Stimulated activated CD4-positive, alpha-beta T cell treated with anti-CD3 and anti-CD28 coated beads, Interleukin-1b, Interleukin-23, amount 100 ng/mL, for 1 hour (primary cell): ENCODE measurements at places on chromosomes 2 and 18.

DNA sequence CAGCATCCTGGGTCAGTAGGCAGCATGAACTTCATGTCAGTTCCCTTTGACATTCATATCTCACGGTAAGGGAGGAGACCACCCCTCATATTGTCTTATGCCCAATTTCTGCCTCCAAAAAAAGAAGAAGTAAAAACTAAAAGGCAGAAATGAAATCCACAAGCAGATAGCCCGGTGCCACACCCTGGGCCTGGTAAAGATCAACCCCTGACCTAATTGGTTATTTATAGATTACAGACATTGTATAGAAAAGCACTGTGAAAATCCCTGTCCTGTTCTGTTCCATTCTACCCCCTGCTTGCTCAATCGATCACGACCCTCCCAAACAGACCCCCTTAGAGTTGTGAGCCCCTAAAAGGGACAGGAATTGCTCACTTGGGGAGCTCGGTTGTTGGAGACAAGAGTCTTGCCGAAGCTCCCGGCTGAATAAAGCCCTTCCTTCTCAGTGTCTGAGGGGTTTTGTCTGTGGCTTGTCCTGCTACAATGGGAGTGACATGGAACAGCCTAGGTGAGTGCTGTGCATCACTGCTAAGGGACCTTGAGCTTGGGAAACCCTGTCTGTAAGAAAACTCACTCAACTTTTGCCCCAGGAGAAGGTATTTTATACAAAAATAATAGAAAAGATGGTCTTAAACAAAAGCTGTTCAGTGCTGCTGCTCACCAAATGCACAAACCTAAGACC, 11.1 kb downstream of the NDUFV2 start:
- DNase-seq = no peak

GRCh38 chr2:37713258-37713700, 41.8 kb upstream of the CDC42EP3 start:
- DNase-seq = no peak

- no peak for DNase-seq
Observed at GRCh38 chr2:108364676-108365297, 13.0 kb upstream of the SULT1C4 start.

GRCh38 chr2:113069676-113070605, 2.2 kb downstream of the IL1F10 start:
- DNase-seq = no peak

DNA sequence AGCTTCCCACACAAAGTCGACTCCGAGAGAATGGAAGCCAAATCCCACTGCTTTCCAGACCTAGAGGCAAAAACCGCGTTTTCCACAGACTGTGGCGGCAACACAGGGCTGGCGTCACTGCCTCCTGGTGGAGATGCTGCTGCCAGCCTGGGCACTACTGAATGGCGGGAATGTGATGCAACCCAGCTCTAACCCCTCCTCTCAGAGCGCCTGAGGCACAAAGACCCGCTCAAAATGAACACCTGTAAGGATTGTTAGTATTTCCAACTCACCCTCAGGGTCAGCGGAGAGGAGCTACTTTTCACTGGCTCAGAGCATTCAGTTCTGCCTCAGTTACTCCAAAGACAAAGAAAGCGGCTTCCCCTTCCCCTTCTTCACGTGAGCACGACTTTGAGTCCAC, 548.0 kb upstream of the SALL3 start:
- DNase-seq = no peak

DNA sequence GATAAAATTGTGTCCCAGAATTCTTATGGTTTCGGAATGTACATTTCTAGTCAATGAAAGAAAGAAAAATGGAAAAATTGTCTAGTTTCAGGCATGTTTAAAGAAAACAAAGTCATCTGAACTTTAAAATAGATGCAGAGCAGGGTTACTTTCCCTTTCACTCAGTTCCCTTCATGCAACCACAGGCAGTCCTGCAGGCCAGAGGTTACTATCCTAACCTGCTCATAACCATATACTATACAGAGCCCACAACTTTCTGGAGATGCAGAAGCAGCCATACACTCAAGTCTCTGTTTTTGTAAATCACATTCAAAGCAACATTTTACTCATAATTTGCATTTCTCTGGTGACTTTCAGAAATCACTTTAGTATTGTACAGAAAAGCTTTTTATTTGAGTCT, 690.3 kb downstream of the MBD2 start:
- DNase-seq = no peak

GRCh38 chr18:77650799-77651385, 401.2 kb downstream of the GALR1 start:
- peak; percentile 33 for DNase-seq

DNA sequence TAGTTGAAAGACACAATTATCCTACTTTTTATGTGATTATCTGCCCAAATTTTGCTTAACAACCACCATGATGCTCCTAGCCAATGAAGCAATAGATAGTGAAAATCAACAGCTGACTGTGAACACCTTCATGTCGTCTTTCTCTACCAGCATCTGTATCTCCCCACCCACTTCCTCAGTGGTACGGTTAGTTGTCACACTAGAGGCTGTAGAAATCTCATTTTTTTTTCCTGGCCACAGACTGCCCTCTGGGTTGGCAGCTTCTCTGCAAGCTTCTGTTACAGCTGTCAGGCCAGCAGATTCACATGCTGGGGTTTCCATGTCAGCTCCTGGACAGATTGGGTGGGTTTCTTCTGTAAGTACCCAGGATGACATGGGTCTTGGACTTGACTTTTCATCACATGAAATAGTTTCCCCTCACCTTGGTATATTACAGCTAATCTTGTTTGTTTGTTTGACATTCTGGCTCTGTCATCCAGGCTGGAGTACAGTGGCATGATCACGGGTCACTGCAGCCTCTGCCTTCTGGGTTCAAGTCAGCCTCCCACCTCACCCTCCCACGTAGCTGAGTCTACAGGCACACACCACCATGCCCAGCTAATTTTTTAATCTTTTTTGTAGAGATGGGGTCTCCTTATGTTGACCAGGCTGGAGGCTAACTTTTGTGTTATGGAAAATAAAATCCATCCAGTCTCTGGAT, 24.3 kb downstream of the STAT4 start:
- no peak for DNase-seq

DNA sequence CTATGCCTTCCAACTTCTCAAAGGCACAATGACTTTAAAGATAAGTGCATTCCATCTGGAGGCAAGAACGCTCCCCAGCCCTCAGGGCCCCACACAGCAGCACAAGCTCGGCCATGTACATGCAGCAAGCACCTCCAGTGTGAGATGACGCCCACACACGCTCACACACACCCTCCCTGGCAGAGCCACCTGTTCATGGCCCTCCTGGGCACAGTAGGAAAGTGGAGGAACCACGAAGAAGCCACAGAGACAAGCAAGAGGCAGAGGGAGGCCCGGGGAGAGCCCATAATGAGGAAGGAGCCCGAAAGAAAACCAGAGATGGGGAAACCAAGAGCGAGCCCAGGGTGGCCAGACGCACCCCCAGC, 21.7 kb downstream of the BIN1 start:
- DNase-seq = no peak

DNA sequence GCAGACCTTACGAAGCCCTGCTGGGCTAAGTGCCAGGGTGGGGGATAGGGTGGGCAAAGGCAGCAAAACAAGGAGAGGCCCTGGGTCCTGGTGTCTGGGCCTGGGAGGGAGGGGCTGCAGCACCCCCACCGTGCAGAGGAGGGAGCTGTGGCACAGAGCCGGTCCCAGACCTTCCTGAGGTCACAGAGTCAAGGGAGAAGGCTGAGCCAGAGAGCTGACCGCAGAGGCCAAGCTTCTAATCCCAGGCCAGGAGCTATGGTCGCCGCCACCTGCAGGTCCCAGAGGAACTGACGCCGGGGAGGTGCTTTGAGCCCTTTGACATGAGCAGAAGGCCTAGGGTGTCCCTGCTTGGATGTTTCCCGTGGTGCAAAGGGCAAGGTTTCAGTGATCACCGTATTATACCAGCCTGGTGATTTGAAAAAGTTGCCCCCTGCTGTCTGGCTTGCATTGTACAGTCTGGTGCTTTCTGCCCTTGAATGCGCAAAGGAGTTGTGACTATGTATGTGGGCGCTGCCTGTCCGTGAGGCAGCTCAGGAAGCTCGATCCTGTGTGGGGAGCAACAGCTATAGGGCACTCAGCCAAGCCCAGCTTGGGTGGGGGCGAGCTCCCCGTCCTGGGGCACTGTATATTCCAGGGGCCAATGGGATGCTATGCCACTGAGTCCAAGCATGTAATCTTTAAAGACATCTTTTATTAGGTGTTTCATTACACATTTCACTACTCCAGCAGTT, 44.3 kb downstream of the EDAR start:
- no peak for DNase-seq

DNA sequence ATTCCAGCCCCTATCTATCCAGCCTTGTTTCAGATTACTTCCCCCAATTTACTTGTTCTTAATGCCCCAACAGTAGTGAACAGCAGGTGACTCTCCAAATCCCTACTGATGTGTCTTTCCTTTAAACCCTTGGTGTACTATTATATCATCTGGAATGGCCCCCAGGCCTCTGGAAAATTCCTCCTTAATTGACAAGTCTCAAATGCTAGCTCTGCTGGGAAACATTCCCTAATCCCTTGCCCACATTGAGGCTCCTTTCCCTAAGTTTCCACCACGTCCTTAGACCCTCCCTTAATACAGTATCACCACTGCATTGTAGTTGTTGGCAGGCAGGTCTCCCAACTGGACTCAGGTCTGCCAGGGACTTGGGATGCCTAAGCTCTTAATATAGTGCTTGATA, 41.0 kb downstream of the MYO3B start:
- DNase-seq = no peak

DNA sequence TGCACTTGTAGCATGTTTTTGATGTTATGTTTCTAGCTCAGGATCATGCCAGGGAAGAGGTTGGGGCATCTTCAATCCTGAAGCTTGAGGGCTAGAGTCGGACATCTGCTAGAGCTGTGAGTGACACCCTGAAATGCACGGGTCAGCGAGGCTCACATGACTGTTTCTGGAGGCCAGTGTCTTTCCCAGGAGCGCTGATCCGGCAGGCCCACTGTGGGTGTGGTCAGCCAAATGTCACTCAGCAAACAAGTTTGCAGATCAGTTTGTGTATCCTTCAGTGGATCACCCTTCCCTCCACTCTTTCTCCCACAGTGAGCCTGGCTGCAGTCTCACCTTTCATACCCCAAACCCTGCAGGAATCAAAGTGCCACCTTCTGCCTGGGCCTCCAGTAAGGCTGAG, 23.0 kb upstream of the ARHGEF4 start:
- DNase-seq = no peak

- no peak for DNase-seq
Observed at GRCh38 chr2:151459358-151459757, 49.7 kb downstream of the RIF1 start.

- no peak for DNase-seq
Observed at GRCh38 chr2:56674084-56674483, 490.3 kb downstream of the CCDC85A start.

DNA sequence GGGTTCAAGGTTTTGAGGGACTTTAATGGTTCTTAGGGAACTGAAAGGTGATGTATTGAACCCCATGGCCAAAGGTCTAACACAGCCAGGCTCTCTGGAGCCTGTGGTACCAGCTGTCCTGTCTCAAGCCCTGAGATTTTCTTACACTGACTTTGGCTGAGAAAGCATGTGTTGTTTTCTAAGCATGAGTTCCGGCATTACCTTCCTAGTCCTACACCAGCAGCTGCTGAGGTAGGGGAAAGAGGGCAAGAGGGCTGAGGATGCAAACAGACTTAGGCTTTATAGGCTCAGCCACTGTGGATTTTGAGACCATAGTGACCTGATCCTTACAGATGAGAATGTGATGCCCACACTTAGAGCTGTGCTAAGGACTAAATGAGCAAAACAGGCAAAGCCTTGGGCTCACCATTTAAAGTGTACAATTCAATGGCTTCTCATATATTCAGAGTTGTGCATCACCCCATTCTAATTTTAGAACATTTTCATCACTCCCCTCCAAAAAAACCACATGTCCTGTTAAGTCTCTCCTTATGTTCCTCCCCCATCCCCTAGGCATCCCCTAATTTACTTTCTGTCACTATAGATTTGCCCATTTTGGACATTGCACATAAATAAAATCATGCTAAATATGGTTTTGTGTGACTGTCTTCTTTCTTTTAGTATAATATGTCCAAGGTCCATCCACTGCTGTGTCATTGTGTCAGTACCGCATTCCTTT, 99.7 kb upstream of the OTOS start:
- DNase-seq = no peak

DNA sequence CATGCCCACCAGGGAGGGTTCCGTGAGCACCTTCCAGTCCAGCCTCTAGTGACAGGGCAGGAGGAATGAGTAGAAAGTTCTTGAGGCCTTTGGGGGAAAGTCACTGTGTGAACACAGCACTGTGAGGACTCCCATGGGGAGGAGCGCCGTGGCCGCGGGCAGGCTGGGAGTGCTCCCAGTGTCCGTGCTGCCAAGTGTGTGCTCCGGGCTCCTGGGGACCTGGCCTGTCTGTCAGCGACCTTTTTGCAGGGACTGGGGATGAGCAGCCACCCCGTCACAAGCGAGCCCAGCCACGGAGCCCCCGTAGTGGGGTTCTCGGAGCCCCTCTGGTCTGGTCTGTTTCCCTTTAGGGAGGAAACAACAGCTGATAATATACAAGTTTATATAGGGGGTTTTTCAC, 36.8 kb downstream of the PDIA6 start:
- DNase-seq = no peak

GRCh38 chr2:241795021-241795999, 13.7 kb upstream of the NEU4 start:
- no peak for DNase-seq

DNA sequence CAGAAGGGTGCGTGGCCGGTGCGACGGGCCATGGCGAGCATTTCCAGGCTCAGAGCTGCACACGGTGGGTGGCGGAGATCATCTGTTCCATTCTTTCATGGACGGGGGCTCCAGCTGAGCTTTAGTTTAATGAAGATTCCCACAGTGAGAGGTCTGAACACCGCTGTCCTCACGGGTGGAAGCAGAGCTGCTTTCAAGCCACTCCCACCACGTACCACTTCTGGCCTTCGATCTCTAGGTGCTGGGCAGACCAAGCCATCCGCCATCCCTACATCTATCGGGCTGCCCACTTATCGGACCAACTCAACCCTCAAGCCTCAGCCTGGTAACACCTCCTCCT, 18.5 kb downstream of the GPR35 start:
- no peak for DNase-seq

DNA sequence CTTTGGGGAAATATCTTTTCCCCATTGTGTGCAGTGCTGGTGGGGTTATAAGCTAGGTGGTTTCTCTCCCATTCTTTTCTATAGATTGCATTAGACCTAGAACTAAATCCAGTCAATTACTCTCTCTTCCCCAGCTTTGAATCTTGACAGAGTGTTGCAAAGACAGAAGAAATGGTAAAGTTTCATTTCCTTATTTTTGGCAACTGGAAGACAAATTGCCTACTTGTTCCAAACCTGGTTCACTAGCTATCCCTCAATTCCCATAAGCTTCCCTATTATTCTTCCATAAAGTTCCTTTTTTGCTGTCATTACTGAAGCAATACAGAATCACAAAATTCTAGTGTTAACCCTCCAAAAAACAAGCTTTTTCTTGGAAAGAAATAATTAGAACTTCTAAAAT, 94.0 kb upstream of the ITGA4 start:
- DNase-seq = no peak

GRCh38 chr2:38427054-38427453, 50.0 kb upstream of the ATL2 start:
- DNase-seq = no peak

GRCh38 chr2:163878718-163879117, 142.9 kb upstream of the FIGN start:
- DNase-seq = no peak

GRCh38 chr2:1804351-1804771, 60.0 kb upstream of the PXDN start:
- DNase-seq = no peak
